ENCODE measurements at places on chromosomes 5 and 9.
A peak's percentile ranks its signal among the peaks of the same experiment; 100 is the strongest.

- DNase-seq = no peak
Observed at GRCh38 chr5:165404917-165405316, 1899.5 kb downstream of the MAT2B start.

DNA sequence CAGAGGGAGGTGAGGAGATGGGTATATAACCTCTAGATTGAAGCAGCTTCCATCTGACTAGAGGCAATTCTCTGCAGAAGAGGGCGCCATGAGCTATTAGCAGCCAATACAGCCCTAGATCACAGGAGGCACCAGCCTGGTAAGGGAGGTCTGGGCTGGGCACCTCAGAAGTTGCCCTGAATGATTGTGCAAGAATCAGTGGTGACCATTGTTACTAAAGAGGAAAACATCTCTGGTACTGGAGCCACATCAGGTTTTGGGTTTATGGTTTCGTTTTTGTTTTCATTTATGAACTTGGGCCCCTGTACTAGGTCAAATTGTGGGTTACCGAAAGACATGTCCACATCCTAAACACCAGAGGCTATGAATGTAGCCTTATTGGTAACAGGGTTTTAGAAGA, 342.0 kb downstream of the MLLT3 start:
- DNase-seq = no peak

DNA sequence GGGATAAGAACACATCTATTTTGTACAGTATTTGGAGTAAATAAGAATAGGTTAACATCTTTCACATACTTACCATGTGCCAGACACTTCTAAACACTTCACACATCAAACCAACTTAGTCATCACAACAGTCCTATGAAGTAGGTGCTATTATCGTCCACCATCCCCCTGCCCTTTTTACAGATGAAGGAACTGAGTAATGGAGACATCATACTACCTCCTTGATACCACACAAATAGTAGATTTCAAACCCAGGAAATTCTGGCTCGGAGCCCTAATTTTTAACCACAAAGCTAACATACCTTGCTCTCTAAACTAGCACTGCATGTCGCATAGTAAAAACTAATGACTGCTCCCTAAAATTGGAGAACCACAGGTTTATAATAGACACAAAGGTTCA, 4.2 kb upstream of the ZNF366 start:
- no peak for DNase-seq

- DNase-seq = no peak
Observed at GRCh38 chr5:65938256-65938655, 11.9 kb downstream of the ERBIN start.

- no peak for DNase-seq
Observed at GRCh38 chr9:36382484-36382883, 17.6 kb downstream of the RNF38 start.

DNA sequence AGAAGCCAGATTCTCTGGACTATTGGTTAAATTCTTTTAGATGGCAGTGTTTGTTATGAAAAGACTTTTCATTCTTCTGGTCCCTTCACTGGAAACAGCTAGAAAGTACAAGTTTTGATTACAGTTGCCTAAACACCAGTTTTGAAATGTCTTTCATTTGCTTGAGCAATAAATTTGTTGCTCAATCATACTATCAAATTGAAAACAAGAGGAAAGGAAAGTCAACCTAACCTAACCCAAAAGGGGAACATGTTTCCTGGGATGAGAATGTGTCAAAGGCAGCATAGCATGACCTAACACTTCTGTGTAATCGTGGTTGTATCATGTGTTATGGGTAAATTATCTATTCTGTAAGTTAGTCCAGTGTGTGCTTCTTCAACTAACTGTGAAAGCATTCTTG, 213.2 kb downstream of the TMC1 start:
- DNase-seq = peak; percentile 1

- DNase-seq = no peak
Observed at GRCh38 chr9:16867576-16868311, 2.7 kb downstream of the BNC2 start.
